ENCODE measurements at places on chromosomes 1 and 21.
A peak's percentile ranks its signal among the peaks of the same experiment; 100 is the strongest.

GRCh38 chr1:50208315-50208714, 99.6 kb downstream of the ELAVL4 start:
- no peak for DNase-seq

- peak; percentile 76 for DNase-seq
Observed at GRCh38 chr1:198156745-198157240, at the start of gene NEK7. Gene NEK7 (plus strand): TSS chr1:198156998. CDS start chr1:198232581, 75,583 bp downstream.

- no peak for DNase-seq
Observed at GRCh38 chr21:35484032-35484431, 434.9 kb upstream of the RUNX1 start.

GRCh38 chr1:3262681-3263286, 191.7 kb upstream of the ARHGEF16 start:
- no peak for DNase-seq

- no peak for DNase-seq
Observed at GRCh38 chr1:240314845-240315801, 223.4 kb downstream of the FMN2 start.

GRCh38 chr1:163561580-163562295, 240.0 kb downstream of the NUF2 start:
- no peak for DNase-seq

DNA sequence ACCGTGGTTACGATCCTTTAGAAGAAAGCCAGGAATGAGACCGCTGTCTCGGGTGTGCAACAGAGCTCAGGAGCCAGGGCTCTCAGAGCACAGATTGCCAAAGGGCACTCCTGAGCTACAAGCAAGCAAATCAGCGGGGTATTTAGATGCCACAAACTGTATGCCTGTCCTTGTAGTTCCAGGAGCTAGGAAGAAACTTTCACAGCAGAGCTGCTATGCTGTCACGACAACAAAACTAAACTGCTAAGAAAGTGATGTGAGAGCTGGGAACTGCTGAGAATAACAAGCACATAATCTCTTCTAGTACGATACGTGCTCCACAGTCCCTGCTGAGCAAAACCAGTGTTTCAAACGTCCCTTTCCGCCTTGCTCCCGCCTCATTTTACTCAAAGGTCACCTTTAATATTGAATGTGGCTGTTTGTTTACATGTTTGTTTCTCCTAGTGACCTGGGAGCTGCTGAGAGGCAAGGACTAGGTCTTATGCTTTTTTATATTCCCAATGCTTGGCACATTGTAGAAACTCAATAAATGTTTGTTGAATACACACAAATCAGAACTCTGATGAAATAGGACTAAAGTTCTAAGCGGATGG, 14.7 kb downstream of the GREM2 start:
- no peak for DNase-seq

- DNase-seq: no peak
Observed at GRCh38 chr1:154847891-154848290, 22.2 kb downstream of the KCNN3 start.

GRCh38 chr1:151915061-151915686, 5.9 kb upstream of the THEM4 start:
- DNase-seq: no peak

All from activated CD4-positive, alpha-beta T cell treated with anti-CD3 and anti-CD28 coated beads for 48 hours (primary cell).